ENCODE measurements at places on chromosomes 11 and 22.

DNA sequence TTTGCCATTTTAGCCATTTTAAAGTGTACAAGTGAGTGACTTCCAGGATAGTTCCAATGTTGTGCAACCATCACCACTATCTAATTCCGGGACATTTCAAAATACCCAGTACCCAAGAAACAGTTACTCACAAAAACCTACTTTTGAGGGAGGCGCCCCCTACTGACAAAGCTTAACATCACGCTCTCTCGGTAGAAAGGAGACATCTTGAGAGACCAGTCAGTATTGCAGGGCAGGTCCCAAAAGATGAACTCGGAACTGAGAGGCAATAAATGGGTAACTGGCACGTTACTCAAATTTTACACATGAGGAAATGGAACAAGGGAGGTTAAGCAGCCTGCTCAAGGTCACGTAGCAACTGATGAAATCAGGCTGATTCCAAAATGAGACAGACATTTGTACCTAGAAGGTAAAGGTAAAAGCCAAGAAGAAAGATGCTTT, 50.0 kb upstream of the POU2AF1 start:
- DNase-seq: no peak

DNA sequence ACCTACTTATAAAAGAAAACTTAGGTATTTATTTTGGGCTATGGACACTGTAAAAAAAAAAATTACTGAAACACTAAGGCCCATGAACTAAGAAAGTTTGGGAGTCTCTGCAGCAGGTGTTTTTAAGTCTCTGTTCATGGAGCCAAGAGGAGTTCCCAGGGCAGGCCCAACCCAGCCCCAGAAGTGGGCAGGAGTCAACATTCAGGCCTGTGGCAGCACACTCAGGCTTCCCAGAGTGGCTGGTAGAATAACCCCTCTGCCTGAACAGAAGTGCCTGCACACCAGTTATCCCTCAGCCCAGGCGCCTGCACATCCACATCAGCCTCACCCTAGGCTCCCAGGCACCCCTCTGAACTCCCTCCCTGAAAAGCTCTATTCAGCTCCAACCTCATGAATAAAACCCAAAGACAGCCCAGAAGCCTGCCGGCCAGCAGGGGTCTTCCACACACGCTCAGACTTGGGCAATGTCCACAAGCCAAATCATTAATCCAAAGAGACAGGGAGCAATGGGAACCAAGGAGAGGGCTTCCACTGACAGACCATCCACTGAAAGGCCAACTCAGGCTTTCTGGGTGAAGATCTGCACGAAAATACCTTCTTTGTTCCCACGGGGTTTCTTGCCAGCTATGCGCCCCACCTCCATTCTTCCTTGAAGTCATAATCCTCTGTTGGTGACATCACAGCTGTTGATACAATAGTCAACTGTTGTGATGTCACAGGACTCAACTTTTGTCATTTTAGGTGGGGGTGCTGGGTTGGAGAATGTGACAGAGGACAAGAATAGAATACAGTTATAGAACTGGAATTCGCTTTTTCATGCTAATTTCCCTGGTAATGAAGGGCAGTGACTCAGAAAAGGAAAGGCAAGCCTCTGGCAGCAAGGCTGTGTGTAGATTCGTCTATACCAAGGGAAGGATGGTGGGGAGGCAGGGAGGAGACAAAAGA, 83.7 kb downstream of the RPL27A start:
- DNase-seq: peak; percentile 66

- DNase-seq: peak; percentile 78
These were observed 146.8 kb upstream of the ZC3H12C start for GRCh38 chr11:109946322-109946846.

DNA sequence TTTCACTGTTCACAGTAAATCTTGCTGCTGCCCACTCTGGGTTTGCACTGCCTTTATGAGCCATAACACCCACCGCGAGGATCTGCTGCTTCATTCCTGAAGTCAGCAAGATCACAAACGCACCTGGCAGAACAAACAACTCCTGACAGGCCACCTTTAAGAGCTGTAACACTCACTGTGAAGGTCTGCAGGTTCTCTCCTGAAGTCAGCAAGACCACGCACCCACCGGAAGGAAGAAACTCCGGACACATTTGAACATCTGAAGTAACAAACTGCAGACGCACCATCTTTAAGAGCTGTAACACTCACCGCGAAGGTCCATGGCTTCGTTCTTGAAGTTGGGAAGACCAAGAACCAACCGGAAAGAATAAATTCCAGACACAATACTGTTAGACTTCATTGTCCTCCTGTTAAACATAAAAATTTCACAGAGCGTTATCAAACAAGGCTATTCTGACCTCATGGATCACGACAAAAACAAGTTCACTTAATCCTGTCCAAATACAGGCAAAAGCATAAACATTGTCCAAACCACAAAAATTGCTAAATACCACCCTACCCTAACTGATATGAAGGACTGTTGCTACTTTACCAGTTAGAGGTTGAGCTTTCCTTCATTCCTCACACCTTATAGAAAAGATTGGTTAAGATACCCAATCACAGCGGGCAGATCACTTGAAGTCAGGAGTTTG, 3.0 kb upstream of the CCDC117 start:
- no peak for DNase-seq

- DNase-seq: peak; percentile 87
These were observed 59.5 kb upstream of the PRSS23 start for GRCh38 chr11:86740628-86741483.

- DNase-seq: peak; percentile 88
These were observed 11.7 kb upstream of the PATL1 start for GRCh38 chr11:59680287-59681154.

GRCh38 chr11:64723117-64723906, at the start of gene NRXN2:
Gene NRXN2, minus strand, starts transcription at chr11:64723197. Its CDS starts 9,498 bp downstream, at chr11:64713699.
- peak; percentile 88 for DNase-seq

GRCh38 chr11:75029836-75030631, 41.3 kb downstream of the NEU3 start:
- no peak for DNase-seq

- DNase-seq: no peak
These were observed 17.6 kb downstream of the DAGLA start for GRCh38 chr11:61697764-61698163.

DNA sequence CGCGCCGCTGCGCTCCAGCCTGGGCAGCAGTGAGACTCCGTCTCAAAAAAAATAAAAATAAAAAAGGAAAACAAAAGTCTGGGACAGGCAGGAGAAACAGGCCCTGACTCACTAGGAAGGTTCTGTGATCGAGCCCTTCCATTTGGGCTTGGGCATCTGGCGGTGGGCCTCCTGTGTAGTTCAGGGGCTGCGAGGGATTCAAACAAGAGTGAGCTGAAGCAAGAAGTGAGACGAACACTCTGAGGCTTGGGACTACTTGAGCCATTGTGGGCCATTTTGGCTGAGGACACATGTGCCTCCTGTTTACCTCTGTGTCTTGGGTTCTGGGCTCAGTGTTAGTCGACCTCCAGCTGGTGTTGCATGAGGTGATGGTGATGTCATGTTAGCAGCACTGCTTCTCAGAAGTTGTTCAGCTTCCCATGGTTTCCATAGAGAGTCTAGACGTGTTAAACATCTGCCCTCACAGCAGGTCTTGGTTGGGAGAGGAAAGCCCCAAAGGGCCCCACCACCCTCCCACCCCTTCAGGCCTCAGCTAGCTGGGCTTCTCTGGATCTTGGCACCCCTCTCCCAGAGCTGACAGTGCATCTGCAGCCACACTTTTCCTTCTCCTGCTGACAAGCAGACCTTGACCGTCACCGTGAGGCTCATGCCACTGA, 57.8 kb downstream of the MED15 start:
- DNase-seq: no peak

GRCh38 chr11:76152741-76153570, 53.3 kb downstream of the WNT11 start:
- DNase-seq: peak; percentile 74

GRCh38 chr11:13333456-13333957, 55.9 kb downstream of the BMAL1 start:
- no peak for DNase-seq

GRCh38 chr11:2783536-2784082, 83.8 kb upstream of the KCNQ1OT1 start:
- no peak for DNase-seq

DNA sequence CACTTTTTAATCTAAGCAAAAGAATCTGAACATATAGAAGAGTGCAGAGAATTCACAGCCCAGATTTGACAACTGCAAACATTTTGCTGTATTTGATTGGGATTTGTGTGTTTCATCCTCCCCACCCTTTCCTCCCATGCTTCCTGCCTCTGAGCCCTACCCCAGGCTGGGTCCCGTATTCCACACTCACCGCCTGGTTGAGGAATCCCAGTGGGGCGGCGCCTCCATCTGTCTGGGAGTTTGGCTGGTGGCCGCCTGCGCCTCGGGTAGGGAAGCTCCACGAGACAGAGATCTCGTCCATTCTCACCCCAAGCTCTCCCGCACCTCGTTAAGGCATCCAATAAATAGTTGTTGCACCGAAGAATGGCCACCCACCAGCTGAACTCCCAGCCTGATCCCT, 105.9 kb upstream of the SLC22A12 start:
- DNase-seq: no peak

GRCh38 chr11:77589181-77589520, 602 bp upstream of the AQP11 start:
- no peak for DNase-seq

GRCh38 chr11:59779487-59779886, 24.3 kb downstream of the STX3 start:
- no peak for DNase-seq

- no peak for DNase-seq
These were observed 20.9 kb upstream of the CTR9 start for GRCh38 chr11:10730151-10730550.

DNA sequence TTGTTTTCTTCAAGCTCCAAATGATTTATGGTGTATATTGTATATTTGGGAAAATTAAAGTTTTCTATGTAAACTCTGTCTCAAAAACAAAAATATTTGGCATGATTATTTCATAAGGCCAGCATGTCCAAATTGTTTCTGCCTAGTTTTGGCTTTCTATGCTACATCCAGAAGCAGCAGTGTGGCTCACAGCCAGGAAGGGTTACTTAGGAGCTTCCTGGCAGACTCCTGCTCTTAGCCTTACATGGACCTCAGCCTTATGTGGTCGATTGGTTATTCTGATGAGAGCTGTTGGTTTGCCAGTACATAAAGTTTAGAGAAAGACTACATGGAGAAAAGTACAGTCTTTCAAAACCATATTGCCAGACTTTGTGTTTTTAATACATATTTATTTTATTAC, 297.7 kb upstream of the FAT3 start:
- no peak for DNase-seq

DNA sequence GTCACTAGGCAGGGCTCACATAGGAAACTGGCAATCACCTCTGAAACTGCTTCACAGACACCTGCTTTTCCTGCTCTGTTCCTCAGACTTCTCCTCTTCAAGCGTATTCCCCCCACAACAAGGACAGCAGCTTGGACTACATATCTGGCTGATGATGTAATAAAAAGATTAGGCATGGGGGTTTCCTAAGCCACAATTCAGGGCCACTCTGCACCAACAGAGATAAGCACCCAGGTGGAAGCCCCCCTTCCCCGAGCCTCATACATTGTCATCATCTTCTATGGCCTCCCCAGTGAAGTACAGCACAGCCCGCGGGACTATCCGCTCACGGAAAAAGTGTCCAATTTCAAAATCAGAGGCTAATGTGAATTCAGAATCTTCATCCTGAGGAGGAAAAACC, 25.0 kb upstream of the PHLDA2 start:
- DNase-seq: no peak

- no peak for DNase-seq
These were observed 254.8 kb downstream of the TBC1D22A start for GRCh38 chr22:47017245-47017644.

GRCh38 chr11:117020869-117021564, 77.2 kb downstream of the SIK3 start:
- DNase-seq: no peak

DNA sequence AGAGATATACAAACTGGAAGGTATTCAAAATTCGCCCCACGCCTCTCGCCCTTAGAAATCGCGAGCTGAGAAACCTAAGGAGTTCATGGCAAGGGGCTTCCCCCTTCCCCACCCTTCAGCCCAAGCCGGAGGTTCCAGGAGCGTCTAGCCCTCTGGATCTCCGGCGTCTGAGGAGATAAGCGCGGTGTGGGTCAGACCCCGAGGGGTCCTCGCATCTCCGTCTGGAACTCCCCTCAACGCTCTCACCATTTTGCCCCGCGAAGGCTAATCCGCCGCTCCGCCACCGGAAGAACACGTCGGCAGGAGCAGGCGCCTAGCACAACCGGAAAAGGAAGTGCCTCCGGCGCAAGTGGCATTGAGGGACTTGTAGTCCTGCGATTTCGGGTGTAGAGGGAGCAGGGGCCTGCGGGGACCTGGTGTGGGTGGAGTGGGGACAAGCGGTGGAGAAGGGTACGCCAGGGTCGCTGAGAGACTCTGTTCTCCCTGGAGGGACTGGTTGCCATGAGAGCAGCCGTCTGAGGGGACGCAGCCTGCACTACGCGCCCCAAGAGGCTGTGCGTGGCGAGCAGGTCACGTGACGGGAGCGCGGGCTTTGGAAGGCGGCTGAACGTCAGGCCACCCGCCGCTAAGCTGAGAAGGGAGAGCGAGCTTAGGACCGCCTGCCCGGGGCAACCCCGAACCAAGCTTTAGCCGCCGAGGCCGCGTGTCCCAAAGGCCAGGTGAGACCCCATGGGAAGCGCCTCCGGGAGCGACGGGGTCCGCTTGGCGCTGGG, at the start of the genes FEN1 and TMEM258:
TSS of gene FEN1 (plus strand) at position 602 of the 773 bp plus-strand sequence. CDS start 2,451 bp downstream, outside the sequence.
TSS of gene TMEM258 (minus strand) at position 290 of the 773 bp plus-strand sequence. CDS start at position 249, 41 bp downstream.
- DNase-seq: peak; percentile 96

DNA sequence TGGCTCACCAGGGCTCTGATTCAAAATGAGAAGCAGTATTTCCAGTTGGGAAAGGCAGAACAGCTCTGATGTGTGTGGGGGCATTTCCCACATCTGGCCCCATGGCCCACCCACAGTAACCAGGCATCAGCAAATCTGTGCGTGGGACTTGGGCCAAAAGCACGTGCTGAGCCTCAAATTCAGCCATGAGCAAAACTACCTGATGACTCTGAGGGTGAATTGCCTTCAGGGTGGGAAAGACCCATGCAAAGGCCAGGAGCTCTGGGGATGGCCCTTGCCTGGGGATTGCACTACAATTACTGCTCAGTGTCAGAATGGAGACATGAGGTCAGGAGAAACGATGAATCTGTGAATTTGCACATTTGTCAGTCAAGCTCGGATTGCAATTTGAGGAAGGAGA, 20.9 kb downstream of the TP53AIP1 start:
- no peak for DNase-seq

- no peak for DNase-seq
These were observed 94.3 kb downstream of the ZNF280B start for GRCh38 chr22:22414266-22414665.

- DNase-seq: no peak
These were observed at the start of gene P2RX3 for GRCh38 chr11:57338142-57338541. Gene P2RX3, plus strand, starts transcription at chr11:57338352. Its CDS starts 199 bp downstream, at chr11:57338551.
